ENCODE measurements at places on chromosomes 16 and 17. TPM values are rescaled to one million over a fixed set of nuclear protein-coding genes. Genes with fewer than 3 reads are reported as not detected.
A peak's percentile ranks its signal among the peaks of the same experiment; 100 is the strongest.

SOX8 gene
- total RNA-seq: 18.6 TPM

HSD11B2 gene
- total RNA-seq: 11.4 TPM

ABCA10 gene
- total RNA-seq: 5.2 TPM

CACNA1H gene
- 19.9 TPM for total RNA-seq

DOC2A gene
- 6.2 TPM for total RNA-seq

WNT9B gene
- total RNA-seq: 4.1 TPM

SLFN14 gene
- 0.18 TPM for total RNA-seq

MYO19 gene
- total RNA-seq: 50.4 TPM

RDM1 gene
- 2.4 TPM for total RNA-seq

ABAT gene
- total RNA-seq: 139 TPM

CASKIN1 gene
- total RNA-seq: 19.0 TPM

ABCA8 gene
- 33.7 TPM for total RNA-seq

PIGQ gene
- 28.9 TPM for total RNA-seq

GRB7 gene
- not detected for total RNA-seq

DNA sequence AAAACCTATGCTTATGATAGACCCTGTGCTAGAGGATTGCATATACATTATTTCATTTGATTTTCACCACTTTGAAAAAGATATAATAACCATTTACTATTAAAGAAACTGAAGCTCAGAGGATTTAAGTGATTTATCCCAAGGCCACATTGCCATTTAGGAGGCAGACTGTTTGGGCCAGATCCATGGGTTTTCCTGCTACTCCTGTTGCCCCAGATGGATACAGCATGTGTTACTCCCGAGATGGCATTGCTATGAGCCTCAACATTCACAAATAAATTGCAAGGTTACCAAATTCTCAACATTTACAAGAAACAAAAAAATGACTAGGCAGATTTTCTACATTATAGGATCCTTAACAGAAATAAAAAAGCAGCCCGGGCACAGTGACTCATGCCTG is 322.1 kb upstream of the SOX9 start:
- DNase-seq: no peak

DNA sequence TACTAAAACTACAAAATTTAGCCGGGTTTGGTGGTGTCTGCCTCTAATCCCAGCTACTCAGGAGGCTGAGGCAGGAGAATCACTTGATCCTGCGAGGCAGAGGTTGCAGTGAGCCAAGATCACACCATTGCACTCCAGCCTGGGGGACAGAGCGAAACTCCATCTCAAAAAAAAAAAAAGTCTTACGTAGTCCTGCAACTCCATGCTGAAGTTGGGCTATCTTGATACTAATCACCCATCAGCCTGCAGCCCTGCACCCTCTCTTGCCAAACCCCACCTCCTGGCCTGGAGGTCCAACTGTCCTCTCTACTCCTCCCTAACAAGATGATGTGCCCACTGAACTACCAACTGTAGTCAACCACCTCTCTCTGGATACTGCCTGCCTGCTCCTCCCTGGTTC is 4.8 kb downstream of the TMEM170A start:
- no peak for DNase-seq

GRCh38 chr17:58310511-58311428 is 17.8 kb downstream of the TSPOAP1 start:
- DNase-seq: peak; percentile 71

GRCh38 chr16:89618109-89618998 is 4.9 kb downstream of the DPEP1 start:
- DNase-seq: no peak

DNA sequence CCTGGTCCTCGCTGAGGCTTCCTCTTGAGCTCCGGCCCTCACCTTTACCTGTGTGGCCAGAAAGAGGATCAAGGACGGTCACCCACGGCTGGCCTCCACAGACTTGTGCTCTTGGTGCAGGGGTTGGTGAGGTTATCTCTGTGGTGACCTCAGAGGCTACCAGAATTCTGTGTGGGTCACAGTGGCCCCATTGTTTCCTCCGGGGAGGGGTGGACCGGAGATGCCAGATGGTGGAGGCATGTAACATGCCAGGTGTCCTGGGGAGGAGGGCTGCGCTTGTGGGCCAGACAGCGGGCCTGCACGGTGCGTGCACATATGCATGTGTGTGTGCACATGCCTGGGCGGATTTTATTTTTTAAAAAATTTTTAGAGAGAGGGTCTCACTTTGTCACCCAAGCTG is 6.3 kb downstream of the SGCA start:
- DNase-seq: peak; percentile 78

GRCh38 chr17:80821546-80821945 is 170.1 kb upstream of the CHMP6 start:
- DNase-seq: no peak

- no peak for DNase-seq
These were observed 13.6 kb downstream of the CCDC92B start for GRCh38 chr17:2735896-2736295.

- DNase-seq: no peak
These were observed 76.0 kb downstream of the CHD9NB start for GRCh38 chr16:52976539-52977167.

DNA sequence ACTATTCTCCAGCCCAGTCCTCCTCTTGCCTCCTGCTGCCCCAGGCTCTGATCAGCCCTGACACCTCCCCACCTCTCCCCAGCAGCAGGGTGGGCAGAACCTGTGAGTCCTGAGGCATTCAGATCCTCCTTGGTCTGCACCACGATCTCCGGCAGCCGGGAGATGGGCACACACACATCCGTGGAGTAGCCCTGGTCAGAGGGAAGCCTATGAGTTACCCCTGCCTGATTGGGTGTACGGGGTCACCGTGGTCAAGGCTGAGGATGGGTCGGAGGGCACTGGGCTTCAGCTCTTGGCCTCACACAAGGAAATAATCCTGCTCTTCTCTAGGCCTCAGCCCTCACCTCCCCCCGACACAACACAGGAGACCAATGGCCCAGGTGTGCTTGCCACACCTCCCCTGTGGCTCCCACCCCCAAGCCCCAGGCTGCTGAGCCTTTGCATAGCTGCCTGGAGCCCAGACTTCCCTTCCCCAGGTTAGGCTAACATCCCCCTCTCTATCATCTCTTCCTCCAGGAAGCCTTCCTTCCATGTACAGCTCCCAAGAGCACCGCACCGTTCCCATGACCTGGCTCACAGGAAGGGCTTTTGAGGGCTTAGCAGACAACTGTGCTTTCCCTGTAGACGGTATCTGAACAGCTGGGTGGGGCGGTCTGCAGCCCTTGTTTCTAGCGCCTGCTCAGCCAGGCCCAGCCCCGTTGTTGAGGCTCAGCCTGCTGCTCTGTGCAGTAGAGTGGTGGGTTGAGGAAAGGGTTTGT is 3.7 kb downstream of the LDHD start:
- DNase-seq: peak; percentile 0

DNA sequence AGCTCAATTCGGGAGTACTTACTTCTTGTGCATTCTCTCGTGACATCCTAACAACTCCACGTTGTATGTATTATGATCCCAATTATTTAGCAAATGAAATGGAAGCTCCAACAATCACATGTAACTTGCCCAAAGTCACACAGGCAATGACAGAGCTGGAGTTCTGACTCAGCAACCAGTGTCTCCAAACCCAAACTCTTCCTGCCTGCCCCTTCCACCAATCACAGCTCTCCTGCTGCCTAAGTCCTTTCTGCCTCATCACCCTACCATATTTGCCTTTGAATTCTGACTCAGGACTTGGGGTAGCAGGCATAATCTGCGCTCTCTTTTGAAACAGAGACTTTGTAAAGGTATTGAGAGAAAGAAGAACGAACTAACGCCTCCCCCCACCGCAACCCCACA is 245.2 kb upstream of the MAF start:
- no peak for DNase-seq

DNA sequence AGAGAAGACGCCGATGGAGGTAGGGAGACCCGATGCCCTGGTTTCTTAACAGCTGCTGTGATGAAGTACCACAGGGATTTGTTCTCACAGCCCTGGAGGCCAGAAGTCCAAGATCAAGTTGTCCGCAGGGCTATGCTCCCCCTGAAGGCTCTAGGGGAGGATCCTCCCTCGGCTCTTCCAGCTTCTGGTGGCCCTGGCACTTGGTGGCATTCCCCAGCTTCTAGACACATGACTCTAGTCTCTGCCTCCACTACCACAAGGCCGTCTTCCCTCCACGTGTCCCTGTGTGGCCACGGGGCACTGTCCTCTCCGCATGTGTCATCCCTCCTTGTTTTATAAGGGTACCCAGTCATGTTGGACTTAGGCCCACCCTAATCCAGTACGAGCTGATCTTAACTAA is 375.2 kb downstream of the SLC39A11 start:
- no peak for DNase-seq

GRCh38 chr16:24943471-24943870 is 71.7 kb downstream of the ARHGAP17 start:
- no peak for DNase-seq

- DNase-seq: no peak
These were observed 3.1 kb downstream of the MFAP4 start for GRCh38 chr17:19383681-19384470.

DNA sequence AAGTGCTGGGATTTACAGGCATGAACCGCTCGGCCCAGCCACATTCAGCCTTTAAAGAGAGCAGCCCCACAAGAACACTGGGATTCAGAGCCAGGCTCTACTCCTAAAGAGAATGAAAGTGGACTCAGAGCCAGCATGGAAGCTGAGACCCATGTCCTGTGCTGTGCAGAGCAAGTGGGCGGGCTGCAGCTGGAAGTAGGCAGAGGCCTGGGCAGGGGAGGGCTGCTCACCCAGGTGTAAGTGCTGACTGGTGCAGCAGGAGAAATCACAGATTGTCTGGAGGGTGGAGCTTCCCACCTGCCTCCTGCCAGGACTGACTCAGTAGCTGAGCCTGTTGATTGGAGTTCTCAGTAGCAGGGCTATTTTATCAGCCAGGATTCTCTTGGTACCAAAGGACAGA is 178.7 kb downstream of the KATNIP start:
- no peak for DNase-seq

GRCh38 chr17:55576996-55577586 is 65.8 kb upstream of the SMIM36 start:
- DNase-seq: no peak

DNA sequence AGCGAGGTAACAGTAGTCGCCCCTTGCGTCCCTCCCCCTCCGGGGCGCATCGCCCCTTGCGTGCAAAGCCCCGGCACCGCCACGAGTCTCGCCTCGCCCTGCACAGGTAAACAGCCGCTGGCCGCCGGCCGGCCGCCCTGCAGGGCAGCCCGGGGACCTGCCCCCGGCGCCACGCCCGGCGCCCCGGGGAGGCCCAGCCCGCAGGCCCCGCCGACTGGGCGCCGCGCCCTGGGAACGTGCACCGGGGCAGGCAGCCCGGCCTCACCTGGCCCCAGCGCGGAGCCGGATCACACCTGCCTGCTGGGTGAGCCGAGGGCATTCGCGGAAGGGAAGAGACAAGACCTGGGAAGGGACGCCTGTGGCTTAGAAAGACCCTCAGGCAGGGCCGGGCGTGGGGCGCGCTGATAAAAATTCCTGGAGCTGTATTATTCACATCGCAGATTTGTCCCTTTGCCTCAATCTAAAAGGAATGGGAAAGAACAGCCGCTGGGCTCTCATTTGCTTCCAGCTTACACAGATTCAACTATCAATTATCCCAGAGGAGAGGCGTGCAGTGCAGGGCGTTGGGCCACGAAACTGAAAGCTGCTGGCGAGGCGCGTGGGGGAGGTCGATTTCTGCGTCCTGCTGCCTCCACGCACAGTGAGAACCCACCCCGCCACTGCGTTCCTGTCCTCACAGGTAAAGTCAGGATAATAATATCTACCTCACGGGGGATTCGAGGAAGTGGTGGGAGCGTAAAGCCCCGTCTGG is 451.9 kb downstream of the SLC39A11 start:
- DNase-seq: no peak

GRCh38 chr16:7979448-7980132 is 610.7 kb downstream of the TMEM114 start:
- peak; percentile 12 for DNase-seq

- DNase-seq: no peak
These were observed 6.2 kb downstream of the C1QL1 start for GRCh38 chr17:44961921-44962350.

DNA sequence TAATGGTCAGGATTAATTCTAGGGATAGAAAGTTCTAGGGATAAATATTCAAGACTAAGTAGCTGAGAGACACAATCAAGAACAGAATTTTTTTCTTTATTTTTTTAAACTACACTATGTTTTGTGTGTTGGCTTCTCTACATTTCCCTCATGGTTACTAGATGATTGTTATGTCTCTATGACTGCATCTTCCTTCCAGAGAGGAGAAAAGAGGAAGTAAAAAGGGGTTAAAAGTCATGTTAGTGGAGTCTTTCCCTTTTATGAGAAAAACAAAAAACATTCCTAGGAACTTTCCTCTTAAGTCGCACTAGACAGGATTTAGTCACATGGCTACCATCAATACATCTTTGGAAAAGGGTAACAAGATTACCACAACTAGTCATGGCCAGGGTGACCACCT is 375.0 kb downstream of the KCNJ2 start:
- no peak for DNase-seq

DNA sequence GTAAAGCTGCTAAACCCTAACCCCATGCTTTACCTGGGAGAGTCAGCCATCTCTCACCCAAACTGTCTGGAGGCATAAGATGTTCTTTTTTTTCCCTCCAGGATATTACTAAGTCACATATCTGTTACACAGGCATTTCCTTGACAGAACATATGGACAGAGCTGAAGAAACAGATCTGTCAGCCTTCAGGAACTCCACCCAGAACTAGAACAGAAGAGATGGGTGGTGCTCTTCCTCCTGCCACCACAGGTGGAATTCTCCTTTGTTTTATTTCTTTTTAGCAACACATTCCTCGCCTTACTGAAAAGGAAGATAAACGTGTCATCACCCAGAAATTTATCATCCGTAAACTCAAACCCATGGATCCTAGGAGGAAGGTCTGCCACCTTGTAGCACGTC is 8.8 kb downstream of the MYCBPAP start:
- DNase-seq: no peak

DNA sequence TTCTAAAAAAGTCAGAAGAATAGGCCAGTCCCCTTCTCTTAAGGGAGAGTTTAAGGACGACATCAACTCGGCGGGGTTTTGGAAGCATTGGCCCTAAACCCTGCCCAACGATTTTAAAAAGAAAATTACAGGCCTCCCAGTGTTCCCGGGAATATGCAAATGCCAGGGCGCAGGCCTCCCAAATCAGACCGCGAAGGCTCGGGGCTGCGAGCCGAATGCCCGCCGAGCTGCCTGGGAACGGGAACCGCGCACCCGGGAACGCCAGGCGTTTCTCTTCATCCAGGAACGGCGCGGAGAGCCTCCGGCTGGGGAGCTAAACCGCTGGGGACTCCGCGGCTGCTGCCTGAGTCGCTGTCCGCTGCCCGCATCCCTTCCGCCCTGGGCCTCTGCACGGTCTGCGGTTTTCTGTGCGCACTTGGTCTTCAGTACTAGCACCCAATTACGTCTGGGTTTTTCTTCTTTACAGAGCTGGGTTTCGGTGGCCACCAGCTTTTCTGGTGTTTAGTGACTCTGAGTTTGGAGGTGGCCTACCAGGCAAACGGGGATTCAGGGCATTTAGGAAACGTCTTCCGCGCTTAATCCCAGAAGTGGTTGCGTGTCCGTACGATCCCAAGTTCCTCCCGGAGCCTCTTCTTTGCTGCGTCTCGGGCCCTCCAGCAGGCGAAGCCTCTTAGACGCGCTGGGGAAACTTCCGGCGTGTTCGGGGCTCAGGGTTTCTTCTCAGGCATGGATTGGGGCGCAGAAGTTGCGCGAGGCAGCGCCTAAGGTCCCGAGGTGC is 5.7 kb downstream of the IRX5 start:
- DNase-seq: no peak
